ENCODE measurements at places on chromosomes 6 and 20.

DNA sequence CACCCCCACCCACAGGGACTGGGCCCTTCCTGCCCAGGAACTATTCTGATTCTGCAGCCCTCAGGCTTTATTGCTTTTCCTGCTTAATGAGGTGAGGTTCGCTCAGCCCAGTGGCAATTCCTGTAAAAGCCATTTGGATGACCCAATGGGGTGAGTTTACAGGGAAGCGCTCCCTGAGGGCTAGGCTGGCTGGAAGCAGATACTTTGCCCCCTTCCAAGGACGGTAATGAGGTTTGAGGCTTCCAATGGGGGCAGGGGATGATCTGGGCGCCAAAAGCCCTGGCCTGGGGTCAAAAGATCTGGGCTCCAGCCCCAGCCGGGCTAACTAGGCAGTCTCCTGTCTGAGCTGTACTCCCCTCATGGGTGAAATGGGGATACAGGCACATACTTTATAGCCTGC is 41.8 kb downstream of the RIPOR3 start:
- DNase-seq = no peak

GRCh38 chr6:46555129-46555528 is 63.9 kb upstream of the RCAN2 start:
- DNase-seq = no peak

DNA sequence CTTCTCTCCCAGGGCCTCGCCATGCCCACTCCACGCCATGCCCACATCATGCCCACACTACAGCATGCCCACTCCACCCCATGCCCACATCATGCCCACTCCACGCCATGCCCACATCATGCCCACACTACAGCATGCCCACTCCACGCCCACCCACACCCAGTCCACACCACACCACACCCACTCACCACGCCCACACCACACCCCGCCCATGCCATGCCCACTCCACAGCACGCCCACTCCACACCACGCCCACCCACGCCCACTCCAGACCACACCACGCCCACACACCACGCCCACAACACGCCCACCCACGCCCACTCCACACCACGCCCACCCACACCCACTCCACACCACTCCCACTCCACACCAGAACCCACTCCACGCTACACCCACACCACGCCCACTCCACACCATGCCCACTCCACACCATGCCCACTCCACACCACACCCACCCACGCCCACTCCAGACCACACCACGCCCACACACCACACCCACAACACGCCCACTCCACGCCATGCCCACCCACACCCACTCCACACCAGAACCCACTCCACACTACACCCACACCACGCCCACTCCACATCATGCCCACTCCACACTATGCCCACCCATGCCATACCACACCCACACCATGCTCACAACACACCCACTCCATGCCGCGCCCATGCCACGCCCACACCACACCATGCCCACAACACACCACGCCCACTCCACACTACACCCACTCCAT is 88.6 kb downstream of the ERMARD start:
- DNase-seq = no peak

DNA sequence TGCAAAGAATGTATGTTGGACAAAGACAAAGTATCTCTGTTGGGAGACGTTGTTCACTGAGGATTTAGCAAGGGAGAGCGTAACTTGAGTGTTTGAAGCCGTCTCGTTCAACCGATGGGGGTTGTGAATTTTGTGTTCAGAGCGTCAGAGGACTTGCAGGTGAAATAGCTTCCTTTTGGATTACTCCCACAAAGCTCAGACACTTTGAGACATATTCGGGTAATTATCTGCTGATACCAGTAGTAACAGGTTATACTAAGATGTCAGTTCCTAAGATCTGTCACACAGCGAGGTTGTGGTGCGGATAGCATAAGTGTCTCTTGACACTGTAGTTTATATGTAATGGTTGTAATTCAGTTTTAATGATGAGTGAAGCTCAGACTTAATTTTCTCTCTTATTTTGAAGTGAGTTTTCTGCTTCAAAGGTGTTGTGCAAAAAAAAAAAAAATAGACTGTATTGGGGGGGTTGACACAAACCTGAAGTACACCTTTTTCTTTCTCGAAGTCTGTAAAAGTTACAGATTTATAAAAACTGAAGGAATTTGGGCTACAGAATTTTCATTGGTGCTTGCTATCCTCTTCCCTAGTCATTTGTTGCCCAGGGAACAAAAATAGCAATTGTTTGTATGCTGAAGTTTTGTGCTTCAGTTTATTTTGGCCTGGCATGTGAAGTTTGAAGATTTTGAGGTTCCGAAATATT is 1.7 kb downstream of the ASXL1 start:
- peak; percentile 21 for DNase-seq

DNA sequence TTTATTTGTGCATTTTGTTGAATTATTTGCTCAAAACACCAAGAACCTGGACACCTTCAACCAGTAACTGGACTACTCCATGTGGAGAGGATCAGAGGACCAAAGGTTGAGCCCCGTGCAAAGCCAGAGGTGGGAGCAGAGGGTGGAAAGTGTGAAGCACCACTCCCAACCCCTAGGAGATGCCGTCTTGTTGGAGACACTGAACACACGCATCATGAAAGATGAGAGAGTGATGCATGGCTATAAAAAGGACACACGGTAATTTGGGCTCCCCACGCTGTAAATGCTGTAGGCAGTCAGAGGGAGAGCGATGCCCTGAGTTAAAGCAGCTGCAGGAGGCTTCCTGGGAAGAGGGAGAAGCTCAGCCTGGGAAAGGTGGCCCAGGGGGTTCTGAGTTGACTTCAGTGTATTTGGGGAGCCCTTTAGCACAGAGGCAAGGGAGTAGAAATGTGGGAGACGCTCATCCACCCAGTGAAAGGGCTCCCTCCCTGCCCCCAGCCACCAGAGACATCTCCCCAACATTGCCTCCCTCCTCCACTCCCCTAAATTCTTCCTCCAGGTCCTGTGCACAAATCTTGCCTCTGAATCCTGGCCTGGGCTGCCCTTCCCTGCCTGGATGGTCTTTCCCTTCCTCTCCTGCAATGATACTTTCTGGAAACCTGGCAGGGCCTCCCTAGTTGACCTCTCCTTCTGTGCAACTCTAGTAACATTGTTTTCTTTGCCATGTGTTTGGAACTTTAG is 55.8 kb upstream of the IYD start:
- DNase-seq = no peak

GRCh38 chr6:159298840-159299239 is 129.6 kb downstream of the FNDC1 start:
- no peak for DNase-seq

DNA sequence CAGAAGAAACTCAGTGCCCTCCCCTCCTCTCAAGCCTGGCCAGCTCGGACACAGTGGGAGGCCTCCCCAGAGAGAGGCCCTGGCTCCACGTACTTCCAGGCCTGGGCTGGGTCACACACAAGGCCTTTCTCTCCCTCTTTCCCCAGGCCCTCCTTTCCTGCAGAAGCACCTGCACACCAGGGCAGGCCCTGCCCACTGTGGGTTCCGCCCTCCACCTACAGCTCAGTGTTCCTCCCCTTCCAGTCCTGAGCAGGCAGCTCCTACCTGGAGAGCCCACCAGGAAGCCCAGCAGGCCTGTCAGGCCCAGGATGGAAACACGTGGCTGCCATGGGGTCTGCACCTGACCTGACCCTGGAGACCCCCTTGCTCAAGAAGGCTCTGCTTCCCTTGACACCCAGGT is 18.9 kb downstream of the HLA-F start:
- no peak for DNase-seq

DNA sequence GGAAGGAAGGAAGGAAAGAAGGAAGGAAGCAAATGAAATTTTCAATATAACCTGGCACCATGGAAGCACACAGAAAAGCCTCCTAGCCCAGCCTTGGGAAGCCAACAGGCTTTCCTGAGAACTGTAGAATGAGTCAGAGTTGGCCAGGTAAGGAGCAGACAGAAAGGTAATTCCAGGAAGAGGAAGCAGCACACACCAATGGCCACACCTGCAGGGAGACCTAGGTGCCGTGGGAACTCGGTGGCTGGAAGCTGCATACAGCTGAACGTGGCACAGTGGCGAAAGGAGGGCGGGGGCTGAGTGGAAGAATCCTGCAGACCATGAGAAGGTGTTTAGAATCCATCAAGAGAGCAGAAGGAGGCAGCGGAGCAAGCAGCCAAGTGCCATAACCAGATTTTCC is 224.8 kb upstream of the RREB1 start:
- no peak for DNase-seq

DNA sequence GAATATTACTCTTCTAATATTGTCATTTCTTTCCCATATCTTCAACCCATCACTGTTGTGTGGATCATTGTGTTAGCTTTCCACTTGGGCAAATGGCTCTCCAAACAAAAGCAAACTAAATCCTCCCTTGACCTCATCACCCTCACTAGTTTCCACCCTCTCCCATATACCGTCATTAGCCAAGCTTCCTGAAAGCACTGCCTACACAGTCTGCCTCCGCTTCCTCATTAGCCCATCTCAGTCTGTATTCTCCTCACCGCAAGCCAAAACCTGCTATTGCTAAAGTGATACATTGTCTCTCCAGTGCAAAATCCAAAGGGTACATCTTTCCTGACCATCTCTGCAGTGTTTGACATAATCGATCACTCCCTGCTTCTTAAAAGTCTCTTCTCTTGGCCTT is 212.6 kb downstream of the CLIC5 start:
- DNase-seq = no peak

DNA sequence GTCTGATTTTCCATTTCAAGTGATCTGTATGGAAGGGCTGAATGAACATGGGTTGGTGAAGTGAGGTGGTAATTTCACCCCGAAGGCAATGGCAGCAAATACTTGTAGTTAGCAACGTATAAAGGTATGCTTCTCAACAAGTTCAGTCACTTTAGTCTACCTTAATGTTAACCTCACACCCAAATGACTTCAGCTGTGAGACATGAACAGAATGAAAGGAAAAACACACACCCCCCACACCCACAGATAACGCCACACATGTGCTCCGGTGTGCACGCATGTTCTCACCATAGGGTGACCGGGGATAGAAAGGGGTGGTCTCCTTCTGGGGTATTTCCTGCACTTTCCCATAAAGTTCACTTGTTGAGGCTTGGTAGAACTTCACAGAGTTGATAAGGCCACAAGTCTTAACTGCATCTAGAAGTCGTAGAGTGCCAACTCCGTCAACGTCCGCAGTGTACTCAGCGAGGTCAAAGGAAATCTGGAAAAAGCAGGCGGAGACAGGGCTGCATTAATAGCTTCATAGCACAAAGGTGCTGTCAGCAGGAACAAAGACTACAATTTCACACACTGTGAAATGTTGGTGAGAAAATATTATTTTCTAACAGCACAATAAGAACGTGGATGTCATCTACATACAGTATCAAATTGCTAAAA is 284.8 kb downstream of the GMDS start:
- no peak for DNase-seq

DNA sequence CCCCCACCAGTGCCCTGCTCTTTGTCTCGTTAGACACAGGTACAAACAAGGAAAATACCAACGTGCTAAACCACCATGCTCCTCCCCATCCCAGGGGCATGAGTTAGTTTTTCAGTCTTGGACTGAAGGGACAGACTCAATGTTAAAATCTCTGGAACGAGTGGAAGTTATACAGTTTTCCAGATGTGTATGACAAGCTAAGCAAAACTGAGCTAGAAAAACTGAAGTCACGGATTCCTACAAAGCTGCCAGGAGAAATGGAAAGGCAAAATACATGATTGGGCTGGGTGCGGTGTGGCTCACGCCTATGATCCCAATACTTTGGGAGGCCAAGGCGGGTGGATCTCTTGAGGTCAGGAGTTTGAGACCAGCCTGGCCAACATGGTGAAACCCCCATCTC is 34.3 kb upstream of the QKI start:
- no peak for DNase-seq

DNA sequence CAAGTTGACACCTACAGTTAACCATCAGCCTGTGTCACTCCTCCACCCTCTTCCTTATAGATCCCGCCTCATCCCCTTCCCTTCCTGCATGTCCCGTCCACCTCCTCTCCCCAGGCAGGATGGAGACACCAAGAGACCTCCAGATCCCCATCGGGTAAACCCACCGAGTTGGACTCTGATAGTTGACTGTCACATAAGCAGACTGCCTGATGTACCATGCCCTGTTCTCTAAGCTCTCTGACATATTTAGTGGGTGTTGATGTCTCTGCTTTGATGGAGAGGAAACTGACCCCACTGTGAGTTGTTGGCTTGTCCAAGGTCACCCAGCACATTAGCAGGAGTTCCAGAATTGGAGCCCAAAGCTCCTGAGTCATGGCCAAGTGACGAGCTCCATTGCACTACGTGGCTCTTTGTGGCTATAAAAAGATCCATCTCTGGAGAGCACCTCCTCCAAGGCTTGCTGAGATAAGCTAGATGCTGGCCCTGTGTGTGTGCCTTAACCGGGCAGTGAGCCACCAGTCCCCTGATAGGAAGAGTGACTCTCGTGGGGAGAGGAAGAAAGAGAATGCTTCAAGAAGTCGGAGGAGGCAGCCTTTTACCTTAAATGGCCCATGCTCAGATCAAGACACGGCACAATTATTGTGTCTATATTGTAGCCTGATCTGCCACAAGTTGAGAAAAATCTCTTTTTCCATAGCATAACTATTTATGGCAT is 236.0 kb upstream of the ECI2 start:
- DNase-seq = no peak

- no peak for DNase-seq
These were observed 262.4 kb upstream of the AGPAT4 start for GRCh38 chr6:161536224-161536630.

DNA sequence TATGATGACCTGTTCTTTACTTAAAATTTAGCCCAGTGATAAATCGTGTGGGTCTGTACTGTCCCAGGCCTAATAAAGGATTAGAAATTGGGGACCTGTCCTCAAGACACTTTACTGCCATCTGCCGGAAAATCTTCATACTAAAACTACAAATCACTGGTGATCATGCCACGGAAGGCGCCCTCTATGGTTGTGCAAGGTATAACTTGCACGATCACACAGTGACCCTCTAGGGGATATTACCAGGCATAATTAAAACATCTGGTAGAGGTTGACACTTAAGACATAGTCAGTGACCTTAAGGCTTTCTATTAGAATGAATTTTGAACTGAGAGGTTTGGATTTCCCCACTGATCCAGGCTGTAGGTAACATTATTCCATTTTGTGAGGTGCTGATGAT is 172.6 kb downstream of the BMP2 start:
- DNase-seq = peak; percentile 39
